ENCODE measurements at places on chromosomes 12 and 14.

GRCh38 chr12:14991069-14991468 is 18.2 kb downstream of the PDE6H start:
- DNase-seq = no peak

- DNase-seq = no peak
These were observed 102.1 kb upstream of the RAP1B start for GRCh38 chr12:68508576-68508975.

- DNase-seq = no peak
These were observed 155.7 kb downstream of the KIF26A start for GRCh38 chr14:104293851-104294627.

GRCh38 chr12:70577283-70577634 is 60.0 kb downstream of the PTPRB start:
- DNase-seq = no peak

- DNase-seq = no peak
These were observed 18.7 kb downstream of the DTX1 start for GRCh38 chr12:113075137-113075683.

- no peak for DNase-seq
These were observed 62.8 kb downstream of the TMCC3 start for GRCh38 chr12:94587266-94588241.

- DNase-seq = no peak
These were observed 12.8 kb downstream of the TSFM start for GRCh38 chr12:57795354-57795753.

DNA sequence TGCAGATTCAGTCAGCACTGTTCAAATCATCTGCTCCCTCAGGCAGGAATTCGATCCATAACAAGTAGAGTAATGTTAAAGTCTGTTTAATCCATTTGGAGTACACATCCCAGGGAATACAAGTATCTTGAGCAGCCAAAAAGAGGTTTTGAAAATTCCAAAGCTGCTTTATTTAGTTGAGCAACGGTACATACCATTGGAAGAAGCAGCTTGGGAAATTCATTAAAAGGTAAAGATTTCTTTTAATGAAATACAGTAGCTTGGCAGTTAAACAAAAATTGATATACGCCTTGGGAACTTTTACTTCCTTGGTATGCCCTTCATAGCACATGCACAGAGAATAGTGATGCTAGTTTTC is 153.8 kb downstream of the LRIG3 start:
- DNase-seq = no peak
